ENCODE measurements at places on chromosomes 4 and X.

DNA sequence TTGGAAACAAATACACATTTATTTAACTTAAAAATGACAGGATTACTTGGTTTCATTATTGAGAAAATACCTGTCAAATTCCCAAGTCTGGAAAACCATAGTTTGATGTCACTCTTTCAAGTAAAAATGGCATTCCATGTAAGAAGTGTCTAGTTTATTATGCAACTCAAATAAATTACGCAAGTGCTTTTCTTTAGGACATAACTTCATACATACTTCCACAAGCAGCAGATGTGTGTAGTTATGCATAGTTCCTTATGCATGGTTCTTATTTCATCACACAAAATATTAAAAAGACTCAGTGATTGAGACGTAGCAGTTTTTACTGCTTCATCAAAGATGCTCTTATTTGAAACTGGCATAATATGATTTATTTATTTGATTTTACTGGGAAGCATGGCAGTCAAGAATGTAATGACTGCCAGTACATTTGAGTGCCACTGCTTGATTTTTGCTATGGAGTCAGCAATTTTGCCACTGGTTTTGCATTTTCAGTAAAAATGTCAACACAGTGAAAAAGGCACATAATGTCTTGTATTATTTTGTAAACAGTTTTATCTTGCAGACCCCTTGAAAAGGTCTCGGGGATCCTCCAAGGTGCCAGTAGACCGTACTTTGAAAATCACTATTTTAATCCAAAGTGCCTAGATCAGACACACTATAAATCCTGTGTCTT, 62.1 kb downstream of the CLCN3 start:
- DNase-seq: no peak

- no peak for DNase-seq
Observed at GRCh38 chrX:114889481-114889880, 127.9 kb downstream of the IL13RA2 start.

GRCh38 chr4:147578593-147578992, 38.6 kb upstream of the TMEM184C start:
- no peak for DNase-seq

DNA sequence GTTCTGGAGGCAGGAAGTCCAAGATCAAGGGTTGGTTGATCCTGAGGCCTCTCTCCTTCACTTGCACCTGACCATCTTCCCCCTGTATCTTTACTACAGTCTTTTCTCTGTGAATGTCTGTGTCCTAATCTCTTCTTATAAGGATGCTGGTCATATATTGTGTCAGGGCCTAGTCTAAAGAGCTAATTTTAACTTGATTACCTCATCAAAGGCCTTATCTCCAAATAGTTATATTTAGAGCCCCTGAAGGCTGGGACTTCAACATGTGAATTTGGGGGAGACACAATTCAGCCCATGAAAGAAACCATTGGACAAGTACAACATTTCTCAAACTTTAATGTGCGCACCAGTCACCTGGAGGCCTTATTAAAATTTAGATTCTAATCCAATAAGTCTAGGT, 62.8 kb upstream of the DYNLT3 start:
- DNase-seq: no peak

DNA sequence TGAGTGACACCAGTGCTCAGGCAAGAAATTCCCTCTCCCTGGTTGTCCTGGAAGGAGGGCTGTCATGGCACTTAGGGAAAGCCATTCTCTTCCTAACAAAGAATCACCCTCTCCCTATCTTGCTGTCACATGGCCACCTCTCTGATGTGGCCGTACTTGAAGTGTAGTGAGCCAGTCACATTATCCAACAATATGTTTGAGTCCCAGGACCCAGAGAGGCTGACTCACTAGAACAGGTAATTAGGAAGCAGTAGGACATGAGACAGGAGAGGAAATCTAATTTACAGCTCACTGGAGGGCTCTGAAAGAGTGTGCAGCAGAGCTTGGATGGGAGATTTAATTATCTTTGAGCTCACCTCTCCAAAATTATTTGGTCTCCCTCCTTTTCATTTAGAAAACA, 299.1 kb downstream of the ARHGAP24 start:
- no peak for DNase-seq

DNA sequence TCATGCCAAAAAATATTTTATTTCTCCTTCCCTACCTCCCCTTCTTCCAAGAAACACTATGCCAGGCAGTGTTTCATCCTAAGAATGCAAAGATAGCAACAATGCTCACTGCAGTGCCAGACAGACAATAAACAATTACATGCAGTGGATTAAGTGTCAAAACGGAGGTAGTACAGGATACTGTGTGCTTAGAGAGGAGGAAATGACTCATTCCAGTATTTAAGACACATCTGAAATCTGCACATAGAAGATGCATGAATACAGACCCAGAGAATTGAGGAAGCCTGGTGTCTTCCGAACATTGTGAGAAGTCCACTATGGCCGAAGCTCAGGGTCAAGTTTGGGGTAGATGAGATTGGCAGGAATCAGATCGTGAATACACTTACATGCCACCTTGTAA, 326.4 kb downstream of the PPP3CA start:
- no peak for DNase-seq

DNA sequence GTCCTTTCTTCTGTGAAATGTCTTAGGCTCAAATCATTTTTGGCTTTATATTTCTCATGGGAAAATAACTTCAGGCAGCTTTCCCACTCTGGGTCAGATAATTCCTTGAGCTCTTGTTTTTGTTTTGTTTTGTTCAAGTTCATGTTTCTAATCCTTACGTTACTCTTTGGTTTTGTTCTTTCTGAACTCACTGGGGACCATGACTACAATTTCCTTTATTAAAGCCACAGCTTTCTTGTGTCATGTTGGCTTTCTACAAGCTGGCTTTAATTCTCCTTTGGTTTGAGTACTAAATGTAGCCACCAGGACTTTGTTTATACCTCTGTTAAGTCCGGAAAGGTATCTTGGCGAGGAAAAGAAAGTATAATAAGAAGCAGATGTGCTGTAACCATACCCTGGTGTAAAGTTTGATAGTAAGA, 30.8 kb upstream of the ANXA3 start:
- DNase-seq: no peak

DNA sequence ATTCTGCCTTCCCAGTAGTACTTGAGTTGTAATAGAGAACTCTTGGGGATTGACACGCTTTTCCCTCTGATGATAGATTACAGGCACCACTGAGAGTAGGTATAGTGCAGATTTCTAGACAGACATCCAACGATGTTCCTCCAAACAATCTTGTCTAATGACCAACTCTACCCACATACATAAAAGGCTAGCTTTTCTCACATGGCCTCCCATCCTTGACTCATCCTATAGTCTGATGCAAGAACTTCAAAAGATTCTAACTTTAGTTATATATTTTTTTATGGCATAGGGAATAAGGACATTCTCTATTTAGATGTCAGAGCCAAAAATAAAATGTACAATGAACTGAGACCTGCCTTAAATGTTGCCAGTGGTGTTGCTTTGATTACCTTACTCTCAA, 60.9 kb downstream of the GLRA2 start:
- no peak for DNase-seq

DNA sequence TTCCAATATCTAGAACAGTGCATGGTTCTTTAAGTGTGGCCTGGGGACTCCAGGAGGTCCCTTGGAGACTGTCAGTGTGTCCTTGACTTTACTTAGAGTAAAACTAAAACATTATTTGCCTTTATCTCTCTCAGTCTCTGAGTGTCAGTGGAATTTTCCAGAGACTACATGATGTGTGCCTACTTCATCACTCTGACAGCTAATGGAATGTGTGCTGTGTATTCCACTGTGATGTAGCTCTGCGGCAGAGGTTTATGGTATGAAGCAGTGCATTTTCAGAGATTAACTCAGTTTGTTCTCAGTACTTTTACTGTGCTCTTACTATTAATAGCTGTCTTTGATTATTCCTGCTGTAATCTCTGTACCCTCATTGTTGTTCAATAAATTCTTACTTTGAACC, 85.6 kb downstream of the MANBA start:
- no peak for DNase-seq

GRCh38 chr4:123564758-123565346, 168.3 kb downstream of the SPRY1 start:
- DNase-seq: no peak

DNA sequence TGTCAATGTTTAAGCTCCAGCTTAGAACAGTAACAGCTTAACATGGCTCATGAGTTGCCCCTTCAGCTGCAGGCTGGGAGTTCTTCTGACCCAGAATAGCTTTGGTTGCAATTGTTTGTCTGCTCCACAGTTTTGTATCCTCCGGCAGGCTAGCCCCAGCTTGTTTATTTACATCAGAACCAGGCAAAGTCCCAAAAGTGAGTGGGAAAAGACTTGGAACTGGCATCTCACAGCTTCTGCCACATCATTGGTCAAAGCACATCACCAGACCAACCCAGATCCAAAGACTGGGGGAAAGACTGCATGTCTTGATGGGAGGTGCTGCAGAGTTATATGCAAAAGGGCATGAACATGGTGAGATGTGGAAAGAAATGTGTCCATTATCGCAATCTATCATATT, 231.2 kb upstream of the CPEB2 start:
- DNase-seq: no peak

- DNase-seq: no peak
Observed at GRCh38 chr4:31236020-31236638, 516.0 kb downstream of the PCDH7 start.

DNA sequence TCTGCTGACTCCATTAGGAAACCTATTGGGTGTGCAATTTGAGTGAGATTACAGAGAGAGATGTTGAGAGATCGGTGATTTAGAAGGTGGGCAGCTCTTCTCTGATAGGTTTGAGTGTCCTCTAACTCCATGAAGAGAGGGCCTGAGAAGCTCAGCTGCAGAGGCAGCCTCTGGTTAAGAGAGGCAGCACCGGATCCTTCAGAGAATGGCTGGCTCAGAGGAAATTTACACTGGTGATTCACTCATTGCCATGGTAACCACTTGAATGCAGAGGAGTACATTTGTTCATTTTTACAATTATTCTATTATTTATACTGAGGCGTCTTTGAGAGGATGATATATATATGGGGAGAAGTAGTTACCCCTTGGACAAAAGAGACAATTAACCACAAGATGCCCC, 171.7 kb downstream of the PDGFRA start:
- DNase-seq: no peak

DNA sequence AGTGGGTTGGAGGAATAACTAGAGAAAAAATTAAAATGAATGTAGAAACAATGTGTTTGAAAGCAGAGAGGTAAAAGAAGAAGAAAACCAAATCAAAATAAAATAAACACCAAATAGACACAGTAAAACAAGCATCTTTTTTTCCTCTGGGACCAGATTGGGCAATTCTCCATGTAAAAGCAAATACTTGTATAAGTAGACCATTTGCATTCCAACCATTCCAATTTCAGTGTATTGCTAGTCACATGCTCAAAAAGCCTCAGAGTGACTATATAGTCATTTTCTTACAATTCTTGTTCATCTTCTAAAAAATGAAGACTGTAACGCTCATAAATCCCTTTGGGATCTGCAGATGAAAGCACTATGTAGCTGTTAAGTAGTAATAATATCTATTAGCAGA, 969.5 kb downstream of the PCDH18 start:
- no peak for DNase-seq
